ENCODE measurements at places on chromosomes 12 and 14.
A peak's percentile ranks its signal among the peaks of the same experiment; 100 is the strongest.

- no peak for DNase-seq
Observed at GRCh38 chr14:61418746-61419145, 97.4 kb downstream of the PRKCH start.

GRCh38 chr12:98422812-98423211, 92.6 kb upstream of the TMPO start:
- DNase-seq, result no peak

DNA sequence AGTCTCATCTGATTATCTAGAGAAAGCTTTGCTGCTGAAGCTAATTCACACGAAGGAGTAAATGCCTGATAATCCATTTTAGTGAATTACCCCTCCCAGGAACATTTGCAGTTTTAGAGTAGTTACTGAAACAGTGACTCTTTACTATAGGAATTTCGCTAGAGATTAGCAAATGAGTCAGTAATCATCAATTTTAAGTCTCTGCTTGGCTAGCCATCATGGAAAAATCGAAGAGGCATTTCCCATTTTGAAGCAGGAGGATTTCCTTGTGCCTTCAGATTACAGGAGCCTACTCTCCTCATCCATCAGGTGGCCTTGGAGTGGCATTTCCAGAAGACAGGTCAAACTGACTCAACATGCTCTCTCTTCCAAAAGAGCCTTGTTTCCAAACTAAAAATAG, 154.5 kb downstream of the EGLN3 start:
- no peak for DNase-seq

DNA sequence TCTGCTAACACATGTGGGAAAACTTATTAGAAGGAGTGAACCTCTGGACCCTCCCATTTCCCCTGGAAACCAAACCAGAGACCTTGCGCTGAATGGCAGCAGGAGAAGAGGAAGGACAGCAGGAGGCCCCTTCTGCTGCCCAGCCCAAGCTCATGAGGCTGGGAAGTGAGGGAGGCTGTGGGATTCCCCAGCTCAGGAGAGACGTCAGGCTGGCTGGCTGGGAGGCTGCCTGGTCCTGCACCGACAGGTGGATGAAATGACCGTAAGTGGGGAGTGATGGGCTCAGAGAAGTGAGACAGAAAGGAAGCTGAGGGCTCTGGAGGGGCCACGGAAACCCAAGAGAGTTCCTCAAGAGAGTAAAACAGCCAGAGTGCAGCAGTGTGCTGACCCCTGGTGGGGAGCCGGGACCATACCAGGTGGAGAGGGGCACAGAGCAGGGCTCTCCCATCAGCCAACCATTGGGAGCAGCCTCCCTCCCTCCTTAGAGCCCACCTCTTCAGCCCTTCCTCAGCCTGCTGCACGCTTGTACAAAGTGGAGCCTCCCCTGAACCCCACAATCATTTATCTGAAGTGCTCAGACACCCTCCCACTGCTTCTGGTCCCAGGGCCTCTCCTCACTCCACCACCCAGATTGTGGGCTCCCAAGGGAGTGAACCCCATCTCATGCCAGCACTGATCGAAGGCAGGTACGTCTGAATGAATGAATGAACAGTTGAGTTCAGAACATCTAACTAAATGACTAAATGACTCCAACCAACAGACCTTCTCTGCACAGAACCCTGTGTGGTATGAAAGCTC, 14.0 kb downstream of the TAMALIN start:
- DNase-seq, result no peak

DNA sequence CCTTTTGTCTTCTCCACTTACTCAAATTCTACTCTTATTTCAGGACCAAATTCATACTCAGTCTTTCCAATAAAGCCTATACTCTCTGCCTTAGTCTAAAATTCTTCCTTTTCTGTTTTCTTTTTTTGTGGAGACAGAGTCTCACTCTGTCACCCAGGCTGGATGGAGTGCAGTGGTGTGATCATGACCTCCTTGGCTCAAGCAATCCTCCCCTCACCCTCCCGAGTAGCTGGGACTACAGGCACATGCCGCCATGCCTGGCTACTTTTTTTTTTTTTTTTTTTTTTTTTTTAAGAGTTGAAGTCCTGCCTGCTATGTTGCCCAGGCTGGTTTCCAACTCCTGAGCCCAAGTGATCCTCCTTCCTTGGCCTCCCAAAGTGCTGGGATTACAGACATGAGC, 11.9 kb downstream of the SRP54 start:
- DNase-seq, result no peak

- no peak for DNase-seq
Observed at GRCh38 chr14:105322791-105323556, 8.4 kb downstream of the PACS2 start.

DNA sequence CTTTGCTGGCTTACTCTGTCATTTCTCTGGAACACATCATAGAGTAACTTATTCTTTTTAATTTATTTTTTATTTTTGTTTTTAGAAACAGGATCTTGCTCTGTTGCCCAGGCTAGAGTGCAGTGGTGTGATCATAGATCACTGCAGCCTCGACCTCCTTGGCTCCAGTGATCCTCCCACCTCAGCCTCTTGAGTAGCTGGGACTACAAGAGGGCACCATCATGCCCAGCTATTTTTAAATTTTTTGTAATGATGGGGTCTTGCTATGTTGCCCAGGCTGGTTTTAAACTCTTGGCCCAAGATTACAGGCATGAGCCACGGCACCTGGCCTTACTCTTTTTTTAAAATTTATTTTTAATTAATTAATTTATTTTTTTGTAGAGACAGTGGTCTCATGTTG, 32.2 kb upstream of the RD3L start:
- DNase-seq, result no peak

GRCh38 chr12:7905071-7905470, 30.9 kb downstream of the SLC2A3 start:
- no peak for DNase-seq

GRCh38 chr12:7935590-7936581, at the start of gene SLC2A3:
SLC2A3 (minus strand) TSS chr12:7936187; CDS start chr12:7936034, 153 bp downstream.
- peak; percentile 59 for DNase-seq

Data from neuronal stem cell (in vitro differentiated cells).